ENCODE measurements at places on chromosomes 5 and 9.

GRCh38 chr9:133855802-133856521 is 117.8 kb upstream of the SARDH start:
- no peak for DNase-seq

DNA sequence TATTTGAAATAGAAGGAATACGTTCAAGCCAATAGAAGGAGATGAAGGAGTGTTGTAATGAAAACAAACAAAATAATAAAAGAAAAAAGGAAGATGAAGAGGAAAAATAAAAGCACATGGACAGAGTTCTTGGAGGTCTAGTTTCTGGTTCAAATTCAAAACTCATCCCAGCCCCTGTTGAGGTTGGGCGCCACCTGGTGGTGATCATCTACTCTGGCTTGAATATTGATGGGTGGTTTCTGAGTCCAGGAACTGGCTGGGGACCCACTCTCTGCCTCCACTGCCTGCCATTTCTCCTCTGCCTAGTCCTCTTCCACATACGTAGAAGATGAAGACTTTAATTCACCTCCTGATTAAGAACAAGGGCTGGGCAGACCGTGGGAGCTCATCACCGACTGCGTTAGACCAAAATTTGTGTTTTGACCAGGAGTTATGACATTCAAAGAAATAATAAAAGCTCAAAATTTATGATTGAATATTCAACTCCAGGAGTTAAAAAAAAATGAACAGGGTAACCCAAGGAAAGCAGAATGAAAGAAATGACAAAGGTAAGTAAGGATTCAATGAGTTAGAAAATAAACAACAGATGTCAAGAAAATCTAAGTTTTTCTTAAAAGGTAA is 99.0 kb upstream of the SLC1A3 start:
- peak; percentile 60 for DNase-seq

- DNase-seq, result no peak
Measured at GRCh38 chr5:8905021-8905420, 640.9 kb downstream of the SEMA5A start.

DNA sequence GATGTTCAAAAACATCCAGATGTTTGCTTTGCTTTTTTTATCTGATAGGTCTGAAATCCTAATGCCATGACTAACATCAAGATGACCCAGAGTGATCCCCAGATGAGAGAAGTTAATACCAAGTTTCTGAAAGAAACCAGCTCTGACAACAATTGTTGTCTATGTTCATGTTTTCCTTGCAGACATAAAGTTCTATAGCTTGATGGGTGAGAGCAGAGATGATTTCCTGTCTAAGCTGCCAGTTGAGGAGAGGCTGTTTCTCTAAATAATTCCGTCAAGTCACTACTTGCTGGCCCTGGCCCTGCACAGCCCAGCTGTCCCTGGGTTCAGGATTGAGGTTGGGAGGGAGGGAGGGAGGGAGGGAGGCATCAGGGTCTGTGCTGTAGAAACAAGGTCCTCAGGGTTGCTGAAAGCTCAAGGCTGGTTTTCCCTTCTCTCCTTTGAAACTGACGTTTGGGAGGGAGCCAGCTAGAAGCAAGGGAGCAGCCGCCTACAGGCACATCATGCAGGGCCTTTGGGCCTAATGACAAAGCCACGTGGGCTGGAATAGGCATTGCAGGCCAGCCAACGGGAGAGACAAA is 3.9 kb downstream of the SPARC start:
- DNase-seq, result no peak

DNA sequence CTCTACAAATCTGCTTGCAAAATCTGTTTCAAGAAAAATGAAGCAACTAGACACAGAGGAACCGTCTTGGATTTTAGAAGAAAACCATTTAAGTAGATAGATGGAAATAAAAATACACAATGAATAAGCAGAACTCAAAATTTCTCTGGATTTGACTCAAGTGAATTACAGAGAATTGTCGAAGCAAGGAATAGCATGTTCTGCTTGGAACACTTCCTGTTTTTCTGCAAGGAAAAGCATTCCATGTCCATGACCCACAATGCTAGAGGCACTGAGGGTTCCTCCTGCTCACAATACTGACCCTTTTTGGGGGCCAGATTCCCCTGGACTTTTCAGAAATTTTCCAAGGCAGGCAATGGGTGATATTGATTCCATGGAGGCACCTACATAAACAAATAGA is 29.8 kb downstream of the PRUNE2 start:
- no peak for DNase-seq

GRCh38 chr5:41465493-41466171 is 44.8 kb downstream of the PLCXD3 start:
- DNase-seq, result no peak

DNA sequence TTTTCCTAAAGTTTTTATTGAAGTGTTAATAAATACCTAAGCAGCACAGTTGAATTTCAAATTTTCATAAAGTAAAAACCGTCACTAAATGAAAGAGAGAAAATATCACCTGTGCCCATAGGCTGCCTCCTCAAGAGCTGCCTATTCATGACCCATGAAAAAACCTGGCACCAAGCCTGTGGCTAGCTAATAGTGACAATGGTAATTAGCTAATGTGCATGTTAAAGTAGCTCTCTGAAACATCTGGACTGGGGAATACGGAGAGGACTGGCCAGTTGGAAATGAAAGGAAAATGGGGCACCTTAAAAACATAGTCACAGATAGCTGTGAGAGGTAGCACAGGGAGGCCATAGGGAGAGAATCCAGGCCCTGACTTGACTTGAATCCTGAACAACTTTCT is 5.4 kb upstream of the GNE start:
- DNase-seq, result no peak

DNA sequence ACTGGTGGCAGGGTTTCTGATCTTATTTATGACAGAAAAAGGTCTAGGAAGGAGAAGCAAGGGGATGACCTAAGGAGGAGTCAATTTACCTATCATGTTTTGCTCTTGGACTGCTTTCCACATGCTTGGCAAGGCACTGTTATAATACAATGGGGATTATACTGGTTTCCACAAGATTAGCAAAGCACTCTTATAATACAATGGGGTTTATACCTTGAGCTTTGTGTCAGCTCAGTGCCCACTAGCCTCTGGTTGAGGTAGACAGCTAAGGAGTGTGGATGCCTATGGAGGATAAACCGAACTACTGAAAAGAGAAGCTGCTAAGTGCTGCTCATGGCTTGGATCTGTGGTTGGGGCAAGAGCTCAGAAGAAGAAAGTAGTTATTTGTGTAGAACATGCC is 68.7 kb downstream of the MRPS27 start:
- no peak for DNase-seq

DNA sequence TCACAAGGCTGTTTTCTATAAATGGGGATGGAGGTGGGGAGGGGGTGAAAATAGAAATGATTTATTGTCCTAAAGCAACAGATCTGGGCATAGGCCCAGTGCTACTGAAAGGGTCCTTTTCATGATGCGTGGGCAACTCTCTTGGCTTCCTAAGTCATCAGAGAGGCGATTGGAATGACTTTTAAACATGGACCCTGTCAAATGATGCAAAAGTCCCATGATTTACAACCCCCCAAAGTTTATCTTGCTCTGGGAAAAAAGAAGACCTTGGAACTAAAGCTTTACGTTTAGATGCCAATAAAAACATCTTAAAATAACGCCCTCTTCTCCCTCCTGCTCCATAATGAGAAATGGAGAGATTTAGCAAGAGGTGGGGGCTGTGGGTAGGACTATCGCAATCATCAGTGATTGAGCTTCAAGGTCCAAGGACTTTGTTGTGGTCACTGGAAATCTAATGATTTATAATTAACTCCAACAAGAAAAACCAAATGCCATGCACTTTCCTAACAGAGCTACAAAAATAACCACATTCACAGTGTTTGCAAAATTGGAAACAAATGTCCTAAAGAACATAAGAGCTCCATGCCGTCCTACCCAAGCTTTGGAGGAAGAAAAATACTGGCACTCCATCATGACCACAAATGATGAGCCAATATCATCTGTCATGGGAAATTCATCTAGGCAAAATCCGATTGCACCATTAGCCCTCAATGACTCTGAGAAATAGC is 167.5 kb upstream of the CLINT1 start:
- no peak for DNase-seq

GRCh38 chr9:128553728-128554127 is 1.3 kb downstream of the SPTAN1 start:
- DNase-seq, result no peak

- no peak for DNase-seq
Measured at GRCh38 chr5:139386050-139386438, 2.9 kb upstream of the SLC23A1 start.

DNA sequence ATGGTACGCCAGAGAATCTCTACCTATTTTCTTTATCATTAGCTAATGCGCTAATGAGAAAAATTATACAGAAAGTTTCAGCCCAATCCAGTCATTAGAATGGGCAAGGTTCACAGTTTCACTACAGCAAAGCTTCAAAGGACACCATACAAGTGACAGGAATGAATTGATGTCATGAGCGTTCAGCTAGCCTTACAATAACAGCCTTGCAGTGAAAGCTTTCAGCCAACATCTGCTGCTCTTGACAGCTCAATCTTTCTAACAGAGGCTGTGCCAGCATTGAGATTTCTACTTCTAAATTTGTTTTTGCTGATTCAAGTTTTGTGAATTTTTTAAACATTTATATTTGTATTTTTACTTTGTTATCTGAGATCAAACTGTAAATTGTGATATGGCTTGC is 302.4 kb upstream of the FAM174A start:
- DNase-seq, result no peak

GRCh38 chr9:68979538-68980314 is 34.2 kb downstream of the PRKACG start:
- no peak for DNase-seq

GRCh38 chr5:14818931-14819790 is 52.4 kb downstream of the ANKH start:
- DNase-seq, result no peak

DNA sequence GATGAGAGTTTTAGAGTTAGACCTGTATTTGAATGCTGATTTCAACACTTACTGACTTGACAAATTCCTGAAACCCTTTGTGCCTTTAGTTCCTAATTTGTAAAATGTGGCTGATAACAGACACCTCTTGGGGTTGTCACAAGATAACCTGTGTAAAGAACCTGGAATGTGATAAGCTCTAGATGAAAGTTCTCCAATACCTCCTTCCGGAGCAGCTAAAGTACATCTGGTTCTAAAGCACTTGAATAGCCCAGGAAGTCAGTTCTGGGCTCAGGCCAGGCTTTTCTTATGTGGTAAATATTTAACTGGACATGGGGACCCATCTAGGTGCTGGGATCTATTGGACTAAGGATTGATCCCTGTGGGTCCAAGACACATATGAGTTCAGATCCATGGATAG is 310.8 kb upstream of the ADAMTSL1 start:
- DNase-seq, result no peak

GRCh38 chr9:14014744-14015143 is 299.2 kb downstream of the NFIB start:
- no peak for DNase-seq

DNA sequence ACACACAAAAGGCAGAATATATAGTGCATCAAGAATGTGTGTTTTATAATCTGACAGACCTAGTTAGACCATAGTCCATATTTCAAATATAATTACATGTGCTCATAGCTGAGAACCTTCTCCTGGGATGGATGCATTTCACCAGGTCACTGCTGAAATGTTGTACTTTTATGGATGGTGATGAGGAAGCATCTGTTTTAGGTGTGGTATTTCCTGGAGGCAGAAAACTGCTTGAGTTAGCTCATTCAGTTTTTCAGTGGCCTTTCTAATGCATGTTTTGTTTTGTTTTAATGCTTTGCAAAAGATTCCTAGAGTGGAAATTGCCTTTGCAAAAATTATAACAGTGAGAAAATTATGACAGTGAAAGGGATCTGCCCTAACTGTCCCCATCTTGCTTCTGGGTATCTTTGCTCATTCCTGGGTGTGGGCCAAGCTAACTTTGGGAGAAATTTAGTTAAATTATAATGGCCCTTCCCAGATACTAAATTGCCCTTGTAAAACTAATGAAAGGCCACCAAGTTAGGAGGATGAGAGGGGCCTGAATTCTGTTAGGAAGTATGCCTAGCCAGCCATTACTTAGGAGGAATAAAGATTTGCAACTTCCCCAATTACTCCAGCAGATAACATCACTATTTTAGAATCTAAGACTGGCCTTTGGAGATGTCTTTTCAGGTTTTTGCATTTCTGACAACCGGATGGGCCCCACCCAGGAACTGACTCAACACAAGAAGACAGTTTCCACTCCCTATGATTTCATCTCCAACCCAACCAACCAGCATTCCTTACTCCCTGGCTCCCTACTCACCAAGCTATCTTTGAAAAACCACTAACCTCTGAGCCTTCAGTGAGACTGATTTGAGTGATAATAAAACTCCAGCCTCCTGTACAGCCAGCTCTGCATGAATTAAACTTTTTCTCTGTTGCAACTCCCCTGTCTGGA is 7.0 kb upstream of the IL12B start:
- peak; percentile 20 for DNase-seq

GRCh38 chr5:67104859-67105258 is 91.7 kb downstream of the CD180 start:
- DNase-seq, result no peak

DNA sequence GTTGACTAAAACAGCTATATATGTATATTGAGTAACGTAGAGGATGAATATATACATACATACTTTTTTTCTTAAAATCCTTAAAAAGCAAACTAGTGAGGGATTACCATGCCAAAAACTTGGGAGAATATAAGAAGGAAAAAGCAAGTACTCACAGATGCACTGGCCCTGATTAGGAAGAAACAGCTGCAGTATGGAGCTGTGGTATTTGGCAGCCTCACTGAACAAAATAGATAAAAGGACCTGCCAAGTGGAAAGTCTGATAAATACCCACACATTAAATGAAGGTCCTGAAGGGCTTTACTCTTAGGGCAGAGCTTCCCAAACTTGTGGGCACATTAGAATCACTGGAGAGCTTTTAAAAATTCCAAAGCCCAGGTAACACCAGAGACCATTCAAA is 80.6 kb downstream of the FEM1C start:
- DNase-seq, result no peak

- DNase-seq, result no peak
Measured at GRCh38 chr5:135564331-135564730, 14.5 kb downstream of the CXCL14 start.

DNA sequence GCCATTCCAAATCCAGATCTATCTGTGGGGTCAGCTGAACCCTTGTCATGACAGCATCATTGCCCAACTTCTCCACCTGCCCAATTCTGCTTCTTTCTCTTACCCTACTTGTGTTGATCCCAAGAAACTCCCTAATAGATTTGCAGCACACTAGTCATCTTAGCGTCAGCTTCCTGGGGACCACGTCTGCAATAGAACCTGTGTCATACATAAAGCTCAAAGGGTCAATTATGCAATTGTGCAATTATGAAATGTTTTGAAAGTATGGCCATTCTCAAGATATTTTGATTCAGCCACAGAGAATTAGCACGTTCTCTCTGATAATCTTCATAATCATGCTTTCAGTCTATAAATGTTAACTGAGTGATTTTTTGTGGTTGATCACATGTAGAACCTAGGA is 87.4 kb upstream of the PAPPA start:
- DNase-seq, result no peak

DNA sequence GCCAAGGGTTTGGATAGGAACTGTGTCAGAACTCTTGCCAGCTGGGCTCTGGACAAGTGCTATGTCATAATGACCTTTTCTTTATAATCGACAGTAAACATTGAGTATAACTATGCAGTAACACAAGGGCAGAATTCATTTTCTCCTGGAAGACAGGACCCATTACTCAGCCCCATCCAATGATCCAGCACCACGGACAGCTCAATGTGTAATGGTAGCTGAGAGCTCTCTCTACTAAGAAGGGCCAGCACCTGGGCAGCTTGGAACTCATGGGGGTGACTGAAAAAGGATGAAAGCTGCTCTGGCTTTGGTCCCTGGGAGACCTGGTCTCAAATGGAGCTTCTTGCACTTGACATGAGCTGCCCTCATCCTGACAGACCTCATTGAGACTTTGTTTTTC is 347.8 kb downstream of the TRIM32 start:
- no peak for DNase-seq
